ENCODE measurements at places on chromosomes 6 and 20.

DNA sequence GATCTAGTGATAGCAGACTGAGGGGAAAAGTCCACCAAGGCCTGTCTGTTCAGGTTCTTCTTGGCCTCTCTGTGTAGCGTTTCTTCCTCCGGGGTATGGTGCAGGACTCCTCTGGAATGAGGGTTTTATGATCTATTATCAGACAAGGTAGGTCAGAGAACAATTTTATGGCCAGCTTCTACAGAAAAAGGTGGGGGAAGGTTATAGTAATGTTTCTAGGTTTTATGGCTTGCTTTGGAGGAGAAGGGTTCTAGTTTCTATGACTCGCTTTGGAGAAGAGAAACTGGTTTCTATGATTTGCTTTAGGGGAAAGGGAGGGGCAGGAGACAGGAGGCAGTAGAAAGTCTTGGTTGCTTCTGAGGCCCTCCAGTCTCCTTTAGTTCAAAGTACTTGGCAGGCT is 144.8 kb upstream of the LAMA2 start:
- no peak for DNase-seq

- DNase-seq = no peak
These were observed 192.7 kb downstream of the KHDC1L start for GRCh38 chr6:73032586-73032985.

DNA sequence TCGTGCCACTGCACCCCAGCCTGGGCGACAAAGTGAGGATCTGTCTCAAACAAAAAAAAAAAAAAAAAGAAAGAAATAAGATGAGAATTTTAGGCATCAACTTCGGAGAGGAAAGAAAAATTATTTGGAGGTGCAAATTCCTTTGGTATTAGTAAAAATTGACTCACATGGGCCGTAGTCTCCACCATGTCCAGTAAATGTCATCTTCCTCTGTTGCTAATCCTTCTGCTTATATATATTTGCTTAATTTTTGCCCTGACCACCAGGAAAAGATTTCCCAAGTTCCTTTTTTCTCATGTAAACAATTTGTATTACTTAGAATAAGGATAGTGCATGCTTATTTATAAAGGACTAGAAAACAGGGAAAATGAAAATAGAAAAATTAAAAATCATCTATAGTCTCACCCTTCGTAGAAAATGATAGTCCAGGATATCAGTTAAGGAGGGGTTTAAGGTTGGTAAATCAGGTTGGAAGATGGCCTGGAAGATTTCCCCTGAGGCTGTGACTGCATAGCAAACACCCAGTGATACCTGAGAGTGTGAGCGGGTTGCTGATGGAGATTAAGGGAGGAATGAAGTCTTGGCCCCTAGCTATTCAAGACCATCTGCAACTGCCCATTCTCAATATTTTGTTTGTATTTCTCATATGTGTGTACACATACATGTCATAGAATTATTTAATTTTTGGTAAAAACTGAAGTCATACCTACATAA is 240.8 kb downstream of the ZNF217 start:
- no peak for DNase-seq

- DNase-seq = no peak
These were observed 265.2 kb downstream of the CBLN4 start for GRCh38 chr20:55740076-55740475.

GRCh38 chr6:3176562-3177355 is 19.4 kb upstream of the TUBB2A start:
- no peak for DNase-seq

GRCh38 chr20:37921341-37921929 is 18.5 kb downstream of the VSTM2L start:
- DNase-seq = no peak

DNA sequence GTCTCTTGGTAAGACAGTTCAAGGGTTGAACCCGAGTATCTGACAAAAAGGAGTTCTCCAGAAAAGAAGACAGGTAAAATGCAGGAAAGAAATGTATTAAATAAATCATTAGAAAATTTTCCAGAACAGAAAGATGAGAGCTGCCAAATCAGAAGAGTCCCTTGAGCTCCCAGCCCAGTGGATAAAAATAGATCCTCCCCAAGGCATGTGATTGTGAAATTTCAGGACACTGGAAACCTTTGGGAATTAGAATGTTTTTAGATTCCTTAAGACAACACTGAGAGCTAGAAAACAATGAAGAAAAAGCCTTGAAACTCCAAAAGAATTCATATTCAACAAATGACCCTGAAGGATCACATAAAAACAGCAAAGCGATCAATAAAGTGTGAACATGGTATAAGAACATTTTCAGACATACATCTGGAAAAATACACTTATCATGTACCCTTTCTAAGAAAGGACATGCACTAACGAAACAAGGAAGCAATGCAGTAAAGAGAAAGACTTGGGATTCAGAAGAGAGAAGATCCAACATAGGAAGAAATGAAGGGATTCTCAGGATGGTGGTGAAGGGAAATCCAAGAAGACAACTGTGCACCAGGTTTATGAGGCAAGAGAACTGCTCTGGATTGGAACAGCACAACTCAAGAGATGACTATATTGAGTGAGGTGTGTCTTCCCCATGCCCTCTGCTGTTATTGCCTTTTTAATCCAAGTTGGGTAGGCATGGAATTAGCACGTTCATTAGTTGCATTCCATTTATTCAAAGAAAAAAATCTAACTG is 390.4 kb downstream of the SYNE1 start:
- no peak for DNase-seq

DNA sequence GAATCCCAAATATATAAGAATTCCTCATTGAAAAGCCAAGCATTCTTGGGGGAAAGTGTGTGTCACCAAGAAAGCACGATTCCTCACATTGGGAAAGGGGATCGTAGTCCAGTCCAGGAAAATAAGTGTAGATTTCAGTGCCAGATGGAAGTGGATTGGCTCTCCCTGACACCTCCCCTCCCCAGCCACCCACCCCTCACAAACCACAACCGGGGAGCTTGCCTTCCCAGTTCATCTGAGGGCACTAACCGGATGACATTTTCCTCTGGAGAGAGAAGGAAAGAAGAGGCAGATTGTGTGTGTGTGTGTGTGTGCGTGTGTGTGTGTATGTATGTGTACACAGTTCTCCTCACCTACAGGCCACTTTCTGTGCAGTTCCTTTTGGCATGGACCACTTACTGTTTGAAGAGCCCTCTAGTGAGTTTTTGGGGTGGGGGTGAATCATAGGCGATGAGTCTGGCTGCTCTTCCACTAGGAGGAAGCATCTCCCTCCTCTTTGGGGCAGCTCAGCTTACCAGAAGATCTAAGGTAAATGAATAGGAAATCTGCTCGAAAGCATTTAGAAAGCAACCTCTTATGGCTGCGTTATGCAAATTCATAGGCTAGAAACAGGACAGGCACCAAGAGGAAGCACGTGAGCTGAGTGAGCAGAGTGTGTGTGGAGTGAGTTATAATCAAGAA is 20.8 kb downstream of the DAAM2 start:
- no peak for DNase-seq

DNA sequence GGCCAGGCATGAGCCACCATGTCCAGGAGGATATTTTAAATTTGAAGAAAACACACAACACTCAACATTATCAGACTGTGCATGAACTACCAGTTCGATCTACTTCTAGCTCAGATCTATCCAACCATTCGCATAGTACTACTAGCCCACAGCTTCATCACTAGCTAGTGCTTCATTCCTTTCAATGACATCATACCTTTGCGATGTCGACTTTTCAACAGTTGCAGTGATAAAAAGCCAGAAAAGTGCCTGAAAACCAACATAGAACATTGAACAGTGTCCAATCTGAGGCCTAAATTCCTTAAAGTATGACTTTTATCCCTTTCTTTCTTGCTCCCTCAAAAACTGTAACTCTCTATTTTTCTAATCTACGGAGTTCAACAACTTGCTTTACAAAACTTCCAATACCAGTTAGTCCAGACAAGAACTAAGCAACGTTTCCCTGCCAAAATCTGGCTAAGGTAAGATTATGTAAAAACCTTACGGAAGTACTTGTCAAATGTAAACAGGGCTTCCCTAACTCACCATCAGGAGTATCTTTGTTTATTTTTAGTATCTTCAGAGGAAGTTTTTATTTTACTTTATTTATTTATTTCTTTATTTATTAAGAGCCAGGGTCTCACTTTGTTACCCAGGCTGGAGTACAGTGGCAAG is 434.0 kb upstream of the JARID2 start:
- no peak for DNase-seq

DNA sequence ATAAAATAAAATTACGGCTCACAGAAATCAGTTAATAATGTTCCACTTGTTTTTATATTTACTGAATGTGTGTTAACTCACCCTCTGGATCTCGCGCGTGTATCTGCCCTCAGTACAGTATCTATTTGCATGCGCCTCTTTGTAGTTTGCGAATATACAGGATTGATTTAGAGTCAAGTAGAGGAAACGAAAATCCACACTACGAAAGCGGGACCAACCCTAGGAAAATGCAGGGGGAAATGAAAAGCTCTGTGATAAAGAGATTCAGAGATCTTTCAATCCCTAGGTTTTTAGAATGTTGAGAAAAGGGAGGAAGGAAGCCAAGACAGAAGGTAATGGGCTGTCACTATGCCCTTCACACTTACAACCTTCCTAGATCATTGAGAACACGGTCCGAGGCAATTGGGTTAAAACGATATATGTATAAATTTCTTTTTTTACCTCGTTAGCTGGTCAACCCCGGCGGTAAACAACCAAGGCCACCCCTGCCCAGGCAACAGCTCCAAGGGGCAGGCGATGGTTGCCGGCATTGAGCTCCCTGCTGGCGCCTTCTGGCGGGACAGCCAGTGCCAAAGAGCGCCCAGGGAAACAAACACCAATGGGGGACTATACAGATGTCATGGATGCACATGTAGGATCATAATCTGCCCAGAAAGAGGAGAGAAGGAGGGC is 792 bp upstream of the FUT9 start:
- no peak for DNase-seq

- no peak for DNase-seq
These were observed 113.9 kb upstream of the ZNF217 start for GRCh38 chr20:53707371-53708055.

- DNase-seq = no peak
These were observed 517.0 kb downstream of the BTBD3 start for GRCh38 chr20:12434672-12435071.

DNA sequence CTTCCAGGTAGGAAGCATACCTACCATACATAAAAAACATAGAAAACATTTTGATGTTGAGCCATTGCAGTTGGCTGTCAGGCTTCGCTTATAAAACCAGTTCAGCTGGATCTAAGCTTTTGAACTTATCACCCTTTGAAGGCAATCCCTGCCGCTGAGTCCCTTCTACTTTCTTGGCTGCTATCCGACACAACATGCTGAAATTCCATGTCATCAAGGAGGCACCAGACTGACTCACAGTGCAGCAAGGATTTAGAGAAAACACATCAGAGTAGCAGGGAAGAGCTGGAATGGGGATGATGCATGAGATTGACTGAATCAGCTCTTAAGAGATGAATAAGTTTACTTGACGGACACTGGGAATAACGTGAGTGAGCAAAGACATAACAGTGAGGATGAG is 135.0 kb upstream of the MAN1A1 start:
- no peak for DNase-seq

- no peak for DNase-seq
These were observed 46.6 kb downstream of the SLC2A12 start for GRCh38 chr6:134005800-134006199.

DNA sequence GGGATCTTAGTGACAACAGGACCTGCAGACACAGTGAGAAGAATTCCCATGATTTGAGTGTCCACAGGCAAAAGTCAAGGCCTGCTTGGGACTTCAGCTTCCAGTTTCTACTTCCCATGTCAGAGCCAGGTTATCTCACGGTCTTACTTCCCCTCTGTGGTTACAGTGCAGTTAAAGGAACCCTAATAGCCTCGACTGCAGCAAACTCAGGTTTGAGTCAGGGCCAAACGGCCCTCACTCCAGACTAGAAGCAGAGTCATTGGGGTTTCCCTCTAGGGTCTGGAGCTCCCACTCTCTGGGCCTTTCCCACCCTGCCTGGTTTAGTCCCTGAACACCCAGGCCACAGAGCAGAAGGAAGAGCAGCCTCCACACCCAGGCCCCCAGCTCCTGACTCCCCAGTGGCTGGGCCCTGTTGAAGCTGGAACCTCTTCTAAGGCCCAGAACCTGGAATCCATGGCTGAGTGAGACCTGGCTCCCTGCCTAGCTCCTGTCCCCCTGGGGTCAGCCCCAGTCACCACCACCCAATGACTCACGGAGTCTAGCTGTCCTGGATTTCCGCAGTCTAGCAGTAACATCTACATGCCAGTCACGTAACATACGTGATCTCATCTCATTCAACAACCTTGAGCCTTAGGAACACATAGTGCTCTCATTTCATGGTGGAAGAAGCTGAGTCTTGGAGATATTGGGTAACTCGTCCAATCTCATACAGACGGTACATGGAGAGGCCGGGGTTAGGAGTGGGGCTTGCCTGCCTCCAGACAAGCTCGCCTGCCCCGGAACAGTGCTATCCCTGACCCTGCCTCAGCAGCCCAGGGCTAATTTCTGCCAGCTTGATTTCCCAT is 9.2 kb upstream of the GHRH start:
- no peak for DNase-seq

DNA sequence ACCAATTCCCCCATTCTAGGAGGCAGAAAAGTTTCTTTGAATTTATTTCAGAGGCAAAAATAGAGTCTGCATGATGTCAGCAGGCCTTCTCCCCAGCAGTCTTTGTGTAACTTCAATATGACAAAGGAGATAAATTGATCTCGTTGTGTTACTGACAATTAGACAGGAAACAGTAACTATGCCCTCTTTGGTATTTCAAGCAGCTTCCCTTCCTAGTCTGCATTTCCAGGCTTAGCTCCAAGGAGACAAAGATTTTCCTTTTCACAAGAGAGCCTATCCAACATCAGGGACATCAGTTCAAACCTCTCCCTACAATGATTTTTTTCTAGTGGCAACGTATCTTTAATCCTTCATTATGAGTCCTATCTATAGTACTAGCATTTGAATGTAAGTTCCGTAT is 245.9 kb upstream of the HSF2 start:
- no peak for DNase-seq

DNA sequence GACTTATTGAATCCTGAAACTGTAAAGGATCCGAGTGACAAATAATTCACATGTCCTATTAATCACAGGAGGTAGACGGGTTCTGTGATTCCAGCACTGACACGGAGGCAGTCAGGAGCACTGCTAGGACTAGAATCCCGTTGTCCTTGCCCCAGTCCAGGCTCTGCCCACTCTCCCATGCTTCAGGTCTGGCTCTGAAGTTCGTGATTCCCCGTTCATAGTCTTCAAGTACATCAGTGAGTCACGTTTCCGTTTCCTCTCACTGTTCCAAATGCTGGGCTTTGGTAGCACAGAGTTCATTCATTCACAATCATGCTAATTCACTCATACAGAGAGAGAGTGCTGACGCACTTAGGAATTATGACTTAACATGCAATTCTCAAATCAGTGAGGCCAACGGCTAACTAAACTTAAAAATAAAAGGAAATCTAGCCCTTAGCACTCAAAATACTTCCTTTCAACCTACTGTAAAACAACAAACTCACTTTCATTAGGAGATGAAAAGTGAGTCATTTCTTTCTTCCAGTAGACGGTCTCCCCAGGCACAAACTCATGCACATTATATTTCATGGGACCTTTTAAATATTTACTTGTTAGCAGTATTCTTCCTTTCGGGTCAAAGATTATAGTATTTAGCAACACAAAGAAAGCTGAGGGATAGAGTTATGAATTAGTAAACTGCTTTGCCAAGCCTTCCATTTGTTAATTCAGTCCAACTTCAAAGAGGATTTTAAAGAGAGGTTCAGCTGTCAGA is 94.0 kb upstream of the NHSL1 start:
- DNase-seq = no peak

- no peak for DNase-seq
These were observed 27.3 kb downstream of the SLC2A4RG start for GRCh38 chr20:63766695-63767426.
